Activated CD4-positive, alpha-beta T cell treated with anti-CD3 and anti-CD28 coated beads for 36 hours (primary cell): ENCODE measurements at places on chromosomes 6 and 20. TPM values are rescaled to one million over a fixed set of nuclear protein-coding genes. Genes with fewer than 3 reads are reported as not detected.

Gene SLC17A3
- total RNA-seq, result 0.21 TPM

Gene STAU1
- total RNA-seq, result 83.7 TPM

Gene SUN5
- total RNA-seq, result not detected

Gene COL21A1
- total RNA-seq, result not detected

Gene MDFI
- not detected for total RNA-seq

Gene RBCK1
- total RNA-seq, result 130 TPM

Gene PDE10A
- total RNA-seq, result not detected

Gene KCNQ2
- total RNA-seq, result not detected

Gene LTB
- total RNA-seq, result 44.9 TPM

GRCh38 chr20:6605055-6605935, 162.2 kb upstream of the BMP2 start:
- no peaks in the 10 kb centered on the region for H3K4me1 ChIP-seq
- no peak for DNase-seq
- no peak overlapping the region for H3K27ac ChIP-seq
- no peak overlapping the region for H3K4me3 ChIP-seq
- H3K27me3 ChIP-seq, result peaks cover 2% of the 10 kb centered on the region
- H3K36me3 ChIP-seq, result no peaks in the 10 kb centered on the region

DNA sequence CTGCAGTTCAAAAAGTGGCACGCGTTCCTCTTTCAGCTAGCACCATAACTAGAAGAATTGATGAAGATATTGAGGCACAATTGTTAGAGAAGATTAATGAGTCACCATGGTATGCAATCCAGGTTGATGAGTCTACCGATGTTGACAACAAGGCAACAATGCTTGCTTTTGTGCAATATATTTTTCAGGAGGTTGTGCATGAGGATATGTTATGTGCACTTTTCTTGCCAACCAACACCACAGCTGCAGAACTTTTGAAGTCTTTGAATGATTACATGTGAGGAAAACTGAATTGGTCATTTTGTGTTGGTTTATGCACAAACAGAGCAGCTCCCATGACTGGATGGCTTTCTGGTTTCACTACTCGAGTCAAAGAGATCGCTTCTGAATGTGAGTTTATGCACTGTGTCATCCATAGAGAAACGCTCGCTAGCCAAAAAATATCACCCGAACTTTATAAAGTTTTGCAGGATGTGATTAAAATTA, 129.3 kb upstream of the SLC24A3 start:
- no peaks in the 10 kb centered on the region for H3K36me3 ChIP-seq
- no peak overlapping the region for H3K4me3 ChIP-seq
- no peak overlapping the region for H3K27ac ChIP-seq
- DNase-seq, result no peak
- H3K27me3 ChIP-seq, result no peaks in the 10 kb centered on the region

GRCh38 chr20:25571817-25572216, 13.5 kb downstream of the NINL start:
- no peaks in the 10 kb centered on the region for H3K27me3 ChIP-seq
- no peak overlapping the region for H3K4me3 ChIP-seq
- no peak overlapping the region for H3K27ac ChIP-seq
- peaks cover 6% of the 10 kb centered on the region for H3K4me1 ChIP-seq
- peaks cover 1% of the 10 kb centered on the region for H3K36me3 ChIP-seq
- no peak for DNase-seq

GRCh38 chr6:88262332-88262731, 96.2 kb upstream of the CNR1 start:
- no peaks in the 10 kb centered on the region for H3K4me1 ChIP-seq
- no peaks in the 10 kb centered on the region for H3K36me3 ChIP-seq
- no peak overlapping the region for H3K27ac ChIP-seq
- DNase-seq, result no peak
- peaks cover 8% of the 10 kb centered on the region for H3K27me3 ChIP-seq

DNA sequence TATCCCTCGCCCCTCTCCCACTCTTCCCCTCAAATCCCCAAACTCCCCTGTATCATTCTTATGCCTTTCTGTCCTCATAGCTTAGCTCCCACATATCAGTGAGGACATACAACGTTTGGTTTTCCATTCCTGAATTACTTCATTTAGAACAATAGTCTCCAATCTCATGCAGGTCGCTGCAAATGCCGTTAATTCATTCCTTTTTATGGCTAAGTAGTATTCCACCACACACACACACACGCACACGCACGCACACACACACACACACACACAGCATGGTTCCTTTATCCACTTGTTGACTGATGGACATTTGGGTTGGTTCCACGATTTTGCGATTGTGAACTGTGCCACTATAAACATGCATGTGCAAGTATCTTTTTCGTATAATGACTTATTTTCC, 112.7 kb downstream of the KIF13A start:
- H3K4me1 ChIP-seq, result no peaks in the 10 kb centered on the region
- no peak for DNase-seq
- peaks cover 24% of the 10 kb centered on the region for H3K27me3 ChIP-seq
- no peaks in the 10 kb centered on the region for H3K36me3 ChIP-seq
- no peak overlapping the region for H3K4me3 ChIP-seq
- no peak overlapping the region for H3K27ac ChIP-seq

DNA sequence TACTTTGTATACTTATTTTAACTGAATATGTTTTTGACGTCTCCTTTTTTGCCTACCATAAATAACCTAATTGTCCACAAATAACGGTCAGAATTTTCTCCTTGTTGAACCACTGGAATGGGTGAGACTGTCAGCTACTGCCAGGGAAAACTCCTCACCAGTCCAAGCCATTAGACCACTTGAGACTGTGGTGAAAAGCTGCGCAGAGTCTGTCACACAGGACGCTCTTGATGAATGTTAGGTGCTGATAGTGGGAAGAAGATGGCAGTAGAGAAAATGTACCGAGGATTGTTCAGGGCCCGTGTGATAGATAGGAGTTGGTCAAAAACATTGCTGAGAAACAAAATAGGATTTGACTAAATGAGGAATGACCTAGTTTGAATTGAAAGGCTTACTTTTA, 75.6 kb upstream of the KIF25 start:
- no peak for DNase-seq
- H3K27me3 ChIP-seq, result no peaks in the 10 kb centered on the region

DNA sequence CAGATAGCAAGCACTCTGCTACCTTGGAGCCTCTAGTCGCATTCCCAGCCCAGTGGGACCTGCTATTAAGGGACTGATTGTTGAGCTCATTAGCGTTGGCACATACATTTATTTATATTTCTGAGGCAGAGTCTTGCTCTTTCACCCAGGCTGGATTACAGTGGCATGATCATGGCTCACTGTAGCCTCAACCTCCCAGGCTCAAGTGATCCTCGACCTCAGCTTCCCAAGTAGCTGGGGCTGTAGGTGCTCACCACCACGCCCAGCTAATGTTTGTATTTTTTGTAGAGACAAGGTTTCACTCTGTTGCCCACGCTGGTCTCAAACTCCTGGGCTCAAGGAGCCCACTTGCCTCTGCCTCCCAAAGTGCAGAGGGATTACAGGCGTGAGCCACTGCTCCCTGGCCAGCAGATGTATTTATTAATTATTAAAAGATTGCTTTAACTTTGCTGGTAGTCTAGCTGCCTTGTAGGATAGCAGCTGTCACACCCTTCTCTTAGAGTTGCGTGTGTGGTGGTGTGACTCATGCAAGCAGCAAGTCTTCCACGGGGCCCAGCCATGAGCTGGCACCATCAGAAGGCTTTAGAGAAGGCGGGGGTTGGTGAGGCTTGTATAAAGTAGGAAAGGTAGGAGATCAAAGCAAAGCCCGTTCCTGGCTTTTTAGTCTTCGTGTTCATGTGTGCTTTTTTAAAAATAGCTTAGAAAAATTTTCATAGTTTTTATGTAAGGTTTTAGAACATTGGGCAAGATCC, 16.5 kb downstream of the ACTR5 start:
- H3K27ac ChIP-seq, result peak overlapping the region; percentile 79
- H3K27me3 ChIP-seq, result no peaks in the 10 kb centered on the region
- peak; percentile 82 for DNase-seq
- H3K4me1 ChIP-seq, result peaks cover 22% of the 10 kb centered on the region
- H3K4me3 ChIP-seq, result no peak overlapping the region
- H3K36me3 ChIP-seq, result peaks cover 54% of the 10 kb centered on the region

- H3K27ac ChIP-seq, result no peak overlapping the region
- H3K27me3 ChIP-seq, result peaks cover 34% of the 10 kb centered on the region
- no peak overlapping the region for H3K4me3 ChIP-seq
- DNase-seq, result no peak
- peaks cover 2% of the 10 kb centered on the region for H3K4me1 ChIP-seq
Observed at GRCh38 chr20:57071954-57072583, 194.4 kb downstream of the BMP7 start.

- no peaks in the 10 kb centered on the region for H3K36me3 ChIP-seq
- peaks cover 9% of the 10 kb centered on the region for H3K27me3 ChIP-seq
- H3K27ac ChIP-seq, result no peak overlapping the region
- no peak for DNase-seq
Observed at GRCh38 chr6:17178754-17179529, 77.1 kb downstream of the STMND1 start.

DNA sequence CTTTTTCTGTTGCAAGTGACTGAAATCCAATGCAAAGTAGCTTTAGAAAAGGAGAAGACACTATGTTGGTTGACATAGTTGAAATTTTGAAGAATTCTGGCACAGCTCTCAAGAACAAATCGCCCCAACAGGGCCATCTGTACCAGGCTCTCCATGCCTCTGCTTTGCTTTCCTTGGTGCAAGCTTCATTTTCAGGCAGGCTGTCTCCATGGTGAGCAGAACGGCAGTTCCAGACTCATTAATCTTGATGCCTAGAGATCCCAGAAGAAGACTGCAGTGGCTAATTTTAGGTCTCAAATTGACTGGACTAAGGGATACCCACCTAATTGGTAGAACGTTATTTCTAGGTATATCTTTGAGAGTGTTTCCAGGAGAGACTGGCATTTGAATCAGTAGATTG, 950.7 kb upstream of the FLRT3 start:
- no peaks in the 10 kb centered on the region for H3K36me3 ChIP-seq
- no peaks in the 10 kb centered on the region for H3K27me3 ChIP-seq
- H3K4me1 ChIP-seq, result no peaks in the 10 kb centered on the region
- H3K4me3 ChIP-seq, result no peak overlapping the region
- no peak overlapping the region for H3K27ac ChIP-seq

DNA sequence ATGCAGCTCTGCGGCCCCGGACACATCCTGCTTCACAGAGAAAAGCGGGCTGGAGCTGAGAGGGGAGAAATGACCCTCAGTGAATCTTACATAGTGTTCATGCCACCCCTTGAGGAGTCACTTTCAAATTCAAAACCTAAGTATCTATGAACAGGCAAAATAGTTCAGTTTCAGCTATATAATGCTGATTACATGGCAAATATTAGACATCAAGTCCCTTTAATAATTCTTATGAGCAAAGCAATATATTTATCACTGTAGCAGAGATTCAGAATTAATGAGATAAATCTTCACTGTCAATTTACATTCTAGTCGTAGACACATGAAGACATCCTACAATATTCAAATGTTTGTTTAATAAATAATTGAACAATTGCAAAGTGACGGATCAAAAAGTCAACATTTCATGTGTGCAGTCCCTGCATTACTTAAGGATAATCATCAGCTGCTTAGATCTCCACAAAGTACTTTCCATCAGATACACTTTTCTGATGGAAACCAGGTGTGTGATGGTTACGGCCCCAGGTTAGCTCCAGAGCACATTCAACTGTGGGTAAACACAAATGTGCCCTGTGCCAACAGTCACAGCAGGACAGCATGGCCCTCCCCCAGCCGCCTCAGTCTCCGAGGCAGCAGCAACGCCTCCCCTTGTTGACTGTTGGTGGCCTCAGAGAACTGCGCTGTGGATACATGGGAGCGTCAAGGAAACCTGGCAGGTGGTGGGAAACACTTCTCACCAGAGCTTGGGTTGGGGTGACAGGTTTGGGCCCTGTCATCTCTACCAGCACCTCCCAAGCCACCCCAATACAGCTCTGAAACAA, 787 bp upstream of the PRR18 start:
- no peak overlapping the region for H3K27ac ChIP-seq
- peaks cover 27% of the 10 kb centered on the region for H3K27me3 ChIP-seq
- peaks cover 3% of the 10 kb centered on the region for H3K4me1 ChIP-seq

- no peak overlapping the region for H3K4me3 ChIP-seq
- H3K27me3 ChIP-seq, result peaks cover 20% of the 10 kb centered on the region
- H3K4me1 ChIP-seq, result peaks cover 3% of the 10 kb centered on the region
- no peak overlapping the region for H3K27ac ChIP-seq
- DNase-seq, result no peak
Observed at GRCh38 chr6:166173281-166173951, 5.8 kb upstream of the TBXT start.

DNA sequence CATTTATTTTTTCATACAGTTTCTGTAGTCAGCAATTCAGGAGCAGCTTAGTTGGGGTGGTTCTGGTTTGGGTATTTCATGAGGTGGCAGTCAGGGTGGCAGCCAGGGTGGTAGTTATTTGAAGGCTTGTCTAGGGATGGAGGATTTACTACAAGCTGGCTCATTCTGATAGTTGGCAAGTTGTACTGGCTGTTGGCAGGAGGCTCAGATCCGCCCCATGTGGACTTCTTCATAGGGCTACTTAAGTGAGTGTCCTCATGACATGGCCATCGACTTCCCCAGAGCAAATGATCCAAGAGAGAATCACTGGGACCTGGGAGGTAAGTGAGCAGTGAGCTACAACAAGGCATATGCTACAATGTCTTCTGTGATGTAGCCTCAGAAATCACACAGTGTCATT, 22.4 kb upstream of the CDKAL1 start:
- no peak for DNase-seq
- no peak overlapping the region for H3K27ac ChIP-seq
- no peaks in the 10 kb centered on the region for H3K4me1 ChIP-seq
- H3K4me3 ChIP-seq, result no peak overlapping the region
- H3K36me3 ChIP-seq, result no peaks in the 10 kb centered on the region

GRCh38 chr6:38138374-38138773, 318.8 kb downstream of the ZFAND3 start:
- DNase-seq, result no peak
- no peak overlapping the region for H3K4me3 ChIP-seq
- peaks cover 4% of the 10 kb centered on the region for H3K36me3 ChIP-seq
- H3K27ac ChIP-seq, result no peak overlapping the region
- peaks cover 8% of the 10 kb centered on the region for H3K4me1 ChIP-seq

DNA sequence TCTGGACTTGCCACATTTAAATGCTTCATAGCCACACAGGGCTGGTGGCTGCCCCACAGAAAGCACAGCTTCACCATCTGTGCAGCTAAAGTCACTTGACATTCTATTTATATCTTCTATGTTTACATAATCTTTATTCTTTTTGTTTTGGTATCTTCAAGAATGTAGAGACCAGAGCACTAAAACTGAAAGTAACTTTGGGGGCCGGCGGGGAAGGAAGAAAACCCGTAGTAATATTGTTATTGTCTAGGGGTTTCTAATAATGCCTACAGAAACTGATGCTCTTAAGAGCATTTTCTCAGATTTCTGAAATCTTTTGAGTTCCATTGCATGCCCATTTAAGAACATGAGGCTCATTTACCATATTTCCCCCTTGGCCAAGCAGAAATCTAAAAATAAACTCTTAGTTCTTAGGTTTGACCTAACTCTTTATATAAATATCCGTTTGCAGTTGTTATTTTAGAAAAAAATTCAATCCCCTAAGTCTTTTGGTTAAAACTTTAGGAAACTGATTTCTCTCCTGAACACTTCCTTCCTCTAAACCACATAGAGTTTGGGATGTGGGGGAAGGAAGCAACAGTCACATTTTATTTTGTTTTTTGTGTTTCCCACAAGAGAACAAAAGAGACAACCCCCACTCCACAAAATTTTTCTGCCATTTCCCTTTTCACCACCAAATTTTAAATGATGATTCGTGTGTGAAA, 207.6 kb downstream of the OGFRL1 start:
- peaks cover 3% of the 10 kb centered on the region for H3K4me1 ChIP-seq
- no peaks in the 10 kb centered on the region for H3K36me3 ChIP-seq
- no peak overlapping the region for H3K27ac ChIP-seq
- H3K27me3 ChIP-seq, result no peaks in the 10 kb centered on the region
- H3K4me3 ChIP-seq, result no peak overlapping the region
- DNase-seq, result no peak
